Activated T-helper 1 cell treated with anti-CD3 and anti-CD28 coated beads, Interleukin-2, amount 50 U/mL, for 16 hours (primary cell): ENCODE measurements at places on chromosomes 7 and 10.

DNA sequence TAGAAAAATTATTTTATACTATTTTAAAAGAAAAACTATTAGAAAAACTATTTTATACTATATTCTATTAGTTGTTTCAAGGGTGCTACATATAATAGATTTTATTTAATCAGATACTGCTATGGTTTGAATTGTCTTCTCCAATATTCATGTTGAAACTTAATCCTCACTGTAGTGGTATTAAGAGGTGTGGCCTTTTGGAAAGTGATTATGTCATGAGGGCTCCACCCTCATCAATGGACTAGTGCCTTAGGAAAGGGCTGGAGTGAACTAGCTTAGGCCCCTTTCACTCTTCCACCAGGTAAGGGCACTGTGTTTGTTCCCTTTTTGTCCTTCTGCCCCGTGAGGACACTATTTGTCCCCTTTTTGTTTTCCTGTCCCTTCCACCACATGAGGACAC is 111.6 kb downstream of the ATE1 start:
- no peak for DNase-seq

GRCh38 chr10:97411406-97411805 is 10.3 kb upstream of the RRP12 start:
- DNase-seq = no peak

- no peak for DNase-seq
Measured at GRCh38 chr10:63421591-63421990, 44.2 kb downstream of the JMJD1C start.

GRCh38 chr7:114765331-114766040 is 156.4 kb upstream of the MDFIC start:
- no peak for DNase-seq

DNA sequence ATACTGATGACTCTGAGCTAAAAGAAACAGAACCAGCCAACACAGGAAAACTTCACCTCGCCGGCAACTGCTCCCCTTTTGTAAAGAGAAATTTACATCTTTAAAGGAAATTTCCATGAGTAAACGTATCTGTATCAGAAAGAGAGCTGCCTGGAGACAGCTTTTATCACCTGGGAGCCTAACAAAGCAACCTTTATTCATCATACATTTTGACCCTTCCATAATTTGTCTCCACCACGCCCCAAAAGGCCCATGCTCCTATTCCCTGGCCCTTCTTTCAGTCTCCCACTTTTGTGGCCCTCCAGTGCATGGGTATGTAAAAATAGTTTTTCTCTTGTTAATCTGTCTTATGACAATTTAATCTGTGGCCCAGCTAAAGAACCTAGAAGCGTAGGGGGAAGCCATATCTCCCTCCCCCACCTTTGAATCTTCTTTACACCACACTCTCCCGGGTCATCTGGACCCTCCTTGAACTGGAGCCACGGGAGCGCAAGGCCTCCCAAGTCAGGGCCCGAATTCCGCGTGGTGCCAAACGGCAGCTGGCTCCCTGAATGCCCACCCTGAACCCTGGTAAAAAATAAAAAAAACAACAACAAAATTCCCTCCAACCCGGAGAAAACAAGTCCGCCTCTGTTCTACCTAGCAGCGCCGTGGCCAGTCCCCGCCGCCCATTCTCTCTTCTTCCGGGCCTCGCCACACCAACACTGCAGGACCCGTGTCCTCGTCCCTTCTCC is 15.4 kb upstream of the FKBP9 start:
- no peak for DNase-seq

DNA sequence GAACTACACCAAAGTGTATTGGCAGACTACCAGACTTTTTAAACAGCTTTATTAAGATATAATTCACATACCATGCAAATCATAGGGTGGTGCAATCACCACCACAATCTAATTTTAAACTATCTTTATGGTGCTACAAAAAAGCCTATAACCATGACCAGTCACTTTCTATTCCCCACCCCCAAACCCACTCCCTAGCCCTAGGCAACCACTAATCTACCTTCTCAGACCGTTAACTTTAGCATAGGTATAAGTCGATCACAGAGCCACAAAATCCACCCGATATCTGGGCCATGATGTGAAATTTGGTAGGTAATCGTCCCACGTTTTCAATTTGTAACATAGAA is 536 bp upstream of the POM121 start:
- DNase-seq = peak; percentile 1

- DNase-seq = no peak
Measured at GRCh38 chr10:70575874-70576802, 26.4 kb downstream of the PRF1 start.

GRCh38 chr10:77566236-77566635 is 71.4 kb downstream of the KCNMA1 start:
- no peak for DNase-seq

- no peak for DNase-seq
Measured at GRCh38 chr7:155226261-155227003, 71.2 kb upstream of the INSIG1 start.

DNA sequence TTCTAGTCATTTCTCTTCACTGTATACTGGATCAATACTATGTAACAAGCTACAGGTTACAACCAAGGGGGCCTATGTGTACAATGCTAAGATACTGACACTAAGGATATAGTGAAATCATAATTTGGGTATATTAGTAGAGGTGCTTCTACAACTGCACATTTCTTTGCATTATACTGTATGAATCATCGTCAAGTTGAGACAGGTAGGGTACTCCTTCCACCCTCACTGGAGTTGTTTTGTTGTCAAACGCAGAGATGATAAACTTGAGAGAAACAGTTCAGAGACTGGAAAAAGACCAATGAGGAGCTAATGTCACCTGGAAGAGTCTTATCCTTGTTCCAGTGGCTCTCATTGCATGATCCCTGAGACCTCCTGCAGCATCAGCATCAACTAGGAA is 208.2 kb upstream of the PRPS1L1 start:
- no peak for DNase-seq

DNA sequence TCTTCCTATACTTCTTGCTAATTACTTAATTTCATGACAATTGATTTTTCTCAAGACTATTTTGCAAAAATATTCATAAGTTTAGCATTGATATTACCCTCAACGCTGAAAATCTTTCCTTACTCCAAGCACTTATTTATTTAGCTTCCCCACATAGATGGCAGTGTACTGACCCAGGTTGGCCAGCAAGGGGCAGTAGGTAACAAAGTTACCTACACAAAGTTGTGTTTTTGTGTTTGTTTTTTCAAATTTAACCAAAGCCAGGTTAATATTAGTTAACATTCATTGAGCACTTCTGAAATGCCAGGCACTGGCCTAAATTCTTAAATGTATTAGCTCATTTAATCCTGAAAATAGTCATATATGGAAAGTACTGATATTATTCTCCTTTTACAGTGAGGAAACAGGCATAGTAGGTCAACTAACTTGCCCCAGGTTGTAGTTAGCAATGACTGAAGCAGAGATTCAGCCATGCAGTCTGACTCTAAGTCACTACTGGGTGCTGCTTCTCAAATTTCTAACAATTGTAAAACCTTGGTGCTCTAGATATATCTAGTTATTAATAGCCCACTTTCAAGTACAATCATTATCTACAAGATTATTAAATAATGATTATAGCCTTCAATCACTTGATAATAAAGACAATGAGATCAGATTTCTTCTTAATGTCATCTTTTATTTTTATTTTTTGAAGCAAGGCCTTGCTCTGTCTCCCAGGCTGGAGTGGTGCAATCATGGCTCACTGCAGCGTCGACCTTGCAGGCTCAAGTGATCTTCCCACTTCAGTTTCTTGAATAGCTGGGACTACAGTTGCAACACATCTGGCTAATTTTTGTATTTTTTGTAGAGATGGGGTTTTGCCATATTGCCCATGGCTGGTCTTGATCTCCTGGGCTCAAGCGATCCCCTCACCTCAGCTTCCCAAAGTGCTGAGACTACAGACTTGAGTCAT is 5.8 kb upstream of the GGCT start:
- no peak for DNase-seq

DNA sequence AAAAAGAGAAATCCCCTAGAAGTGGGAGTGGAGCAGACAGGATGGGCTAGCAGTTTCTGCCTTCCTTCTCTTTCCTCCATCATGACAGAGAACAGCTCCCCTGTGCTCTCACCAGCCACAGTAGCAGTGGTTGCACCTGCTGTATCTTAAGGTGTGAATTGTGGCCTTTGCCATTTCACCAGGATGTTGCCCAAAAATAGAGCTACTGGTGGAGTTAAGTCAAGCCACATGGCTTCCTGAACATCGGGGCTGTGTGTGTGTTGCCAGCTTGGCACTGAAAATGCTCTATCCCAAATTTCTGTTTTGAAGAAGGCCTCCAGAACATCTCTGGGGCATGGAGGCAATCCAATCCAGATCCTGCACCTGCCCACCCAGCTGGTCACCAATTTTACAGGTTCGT is 348.7 kb downstream of the EXOC4 start:
- DNase-seq = no peak

GRCh38 chr7:16889851-16890415 is 8.2 kb upstream of the AGR3 start:
- DNase-seq = no peak

- no peak for DNase-seq
Measured at GRCh38 chr10:122282909-122283308, 11.8 kb downstream of the BTBD16 start.

DNA sequence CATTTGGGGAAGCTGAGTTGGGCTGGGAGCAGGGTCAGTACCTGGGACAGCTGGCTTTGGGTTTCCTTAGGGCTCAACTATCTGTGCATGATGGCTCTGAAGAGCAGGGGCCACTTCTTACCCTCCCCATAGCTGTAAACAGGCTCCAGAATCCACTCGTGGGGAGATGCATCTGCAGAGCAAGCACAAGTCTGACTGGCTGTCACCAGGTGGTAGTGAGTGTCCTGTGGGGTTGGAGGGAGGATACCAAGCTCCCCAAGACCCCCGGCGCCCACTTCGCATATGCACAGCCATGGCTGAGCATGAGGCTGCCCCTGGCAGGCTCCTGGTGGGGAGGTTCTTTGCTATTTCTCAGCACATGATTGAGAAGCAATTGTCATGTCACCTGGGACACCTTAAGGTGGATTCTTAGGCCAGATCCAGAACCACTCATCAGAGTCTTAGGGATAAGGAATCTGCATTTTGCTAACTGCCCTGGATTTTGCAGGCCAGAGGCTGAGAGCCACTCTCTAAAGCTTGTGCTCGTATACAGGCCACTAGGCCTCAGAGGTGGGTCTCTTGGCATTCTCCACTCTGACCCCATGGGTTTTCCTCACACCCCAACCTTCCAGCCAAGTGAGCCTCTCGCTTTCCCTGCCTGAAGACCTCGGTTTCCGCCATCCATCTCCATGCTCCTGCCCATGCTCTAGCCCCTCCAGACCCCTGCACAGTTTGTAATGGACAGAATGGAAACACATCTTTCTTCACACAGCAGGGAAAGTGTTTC is 53.7 kb downstream of the ADCY1 start:
- no peak for DNase-seq

DNA sequence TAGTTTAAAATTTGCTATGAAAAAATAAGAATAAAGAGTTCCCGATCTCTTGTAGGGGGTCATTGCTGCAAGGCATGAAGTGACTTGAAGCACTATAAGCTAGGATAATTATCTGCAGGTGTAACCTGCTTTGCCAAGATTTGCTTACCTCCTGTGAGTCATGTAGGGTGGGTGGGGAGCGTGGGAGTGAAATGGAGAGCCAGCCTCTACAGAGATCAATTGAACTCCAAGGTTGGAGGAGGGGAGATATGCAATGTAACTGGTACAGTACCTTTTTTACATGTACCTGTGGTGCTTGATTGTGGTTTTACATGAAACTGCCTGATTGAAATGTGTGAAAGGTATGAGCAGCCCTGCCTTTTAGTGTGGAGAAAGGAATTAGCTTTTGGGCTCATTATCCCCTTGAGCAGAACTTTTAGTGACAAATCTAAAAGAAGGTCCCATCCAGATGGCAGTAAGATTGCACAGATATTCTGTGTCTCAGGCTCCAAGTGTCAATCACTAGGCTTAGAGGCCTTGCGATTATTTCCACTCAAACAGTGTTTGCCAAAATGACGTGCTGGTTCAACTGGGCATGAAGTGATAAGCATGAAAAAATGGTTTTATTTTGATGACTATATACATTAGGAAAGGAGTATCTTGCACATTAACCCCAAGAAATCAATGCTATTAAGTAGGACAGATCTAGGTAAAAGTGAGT is 138.6 kb upstream of the GRB10 start:
- no peak for DNase-seq

DNA sequence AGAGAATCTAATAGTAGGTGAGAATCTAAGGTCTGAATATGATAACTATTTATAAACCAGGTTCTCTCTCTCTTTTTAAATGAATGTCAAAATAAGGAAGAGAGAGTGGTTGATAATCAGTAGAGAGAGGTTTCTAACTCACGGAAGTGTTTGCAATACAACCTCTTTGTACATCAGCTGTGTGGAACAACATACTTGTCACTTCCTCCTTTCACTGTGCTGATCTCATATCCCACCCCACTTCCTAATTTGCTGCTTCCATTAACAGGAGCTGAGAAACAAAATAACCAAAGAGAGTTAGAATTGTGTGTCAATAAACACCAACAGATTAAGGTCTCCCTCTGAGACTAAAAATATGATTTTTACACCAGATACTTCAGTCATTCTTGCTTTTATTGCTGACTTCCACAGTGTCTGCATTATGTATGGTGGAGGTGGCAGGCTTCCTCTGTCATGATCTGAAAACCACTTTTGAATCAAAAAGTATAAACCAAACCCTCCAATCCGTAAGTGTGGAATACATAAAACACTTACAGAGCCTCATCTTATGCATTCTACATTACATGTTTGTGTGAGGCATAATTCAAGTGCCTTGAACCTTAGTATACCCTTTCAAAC is 25.0 kb downstream of the CACUL1 start:
- DNase-seq = no peak

GRCh38 chr10:43574001-43574892 is at the start of gene ZNF239:
Gene ZNF239, minus strand, starts transcription at chr10:43574616. Its CDS starts 16,537 bp downstream, at chr10:43558079.
- DNase-seq = peak; percentile 71

DNA sequence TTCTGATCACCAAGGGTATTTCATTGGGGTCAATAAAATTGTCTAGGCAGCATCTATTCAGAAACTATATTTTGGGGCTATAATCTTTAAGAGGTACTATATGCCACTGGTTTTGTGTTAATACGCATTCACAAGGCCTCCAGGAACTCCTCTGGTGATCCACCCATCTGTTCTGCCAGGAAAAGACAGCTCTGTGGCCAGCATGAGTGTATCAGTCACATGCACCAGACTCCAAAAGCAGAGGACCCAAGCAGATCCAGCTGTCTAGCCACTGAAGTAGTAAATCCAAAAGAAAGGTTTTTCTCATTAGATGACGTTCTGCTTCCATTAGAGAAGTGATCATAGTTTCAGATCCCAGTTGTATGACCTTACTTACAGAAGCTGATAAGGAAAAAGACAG is 199.6 kb upstream of the CELF2 start:
- no peak for DNase-seq

DNA sequence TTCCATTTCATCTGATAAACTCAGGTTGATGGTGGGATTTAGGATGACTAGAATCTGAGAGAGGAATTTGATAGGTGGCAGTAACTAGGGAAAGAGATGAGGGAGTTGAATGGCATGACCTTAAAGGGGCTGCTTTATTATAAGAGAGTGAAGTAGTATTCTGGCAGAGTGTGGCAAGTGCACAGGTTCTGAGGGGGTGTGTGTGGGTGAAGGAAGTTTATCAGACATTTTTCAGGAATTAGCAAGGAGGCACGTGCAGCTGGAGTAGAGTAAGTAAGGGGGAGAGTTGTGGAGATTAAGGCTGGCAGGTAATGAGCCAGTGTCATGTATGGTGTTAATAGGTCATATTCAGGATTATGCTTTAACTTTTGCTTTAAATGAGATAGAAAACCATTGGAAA is 40.5 kb downstream of the AHCYL2 start:
- DNase-seq = no peak
